Heart left ventricle (tissue), 16 donors: ENCODE measurements at places on chromosomes 6 and 20. TPM values are rescaled to one million over a fixed set of nuclear protein-coding genes. Genes with fewer than 3 reads are reported as not detected.

The CARMIL1 gene
- total RNA-seq: 2.4 TPM

The ELOVL4 gene
- 0.19 TPM for total RNA-seq

The ROS1 gene
- total RNA-seq: 0.04 TPM

The LRRN4 gene
- 0.17 TPM for total RNA-seq

GRCh38 chr6:132728616-132729015, 14.8 kb upstream of the VNN1 start:
- H3K4me3 ChIP-seq: no peak overlapping the region
- no peak overlapping the region for H3K27ac ChIP-seq
- no peaks in the 10 kb centered on the region for H3K36me3 ChIP-seq
- no peaks in the 10 kb centered on the region for H3K4me1 ChIP-seq

GRCh38 chr6:141677598-141678211, 455.0 kb upstream of the GJE1 start:
- H3K27me3 ChIP-seq: no peaks in the 10 kb centered on the region
- H3K36me3 ChIP-seq: no peaks in the 10 kb centered on the region
- no peaks in the 10 kb centered on the region for H3K4me1 ChIP-seq

DNA sequence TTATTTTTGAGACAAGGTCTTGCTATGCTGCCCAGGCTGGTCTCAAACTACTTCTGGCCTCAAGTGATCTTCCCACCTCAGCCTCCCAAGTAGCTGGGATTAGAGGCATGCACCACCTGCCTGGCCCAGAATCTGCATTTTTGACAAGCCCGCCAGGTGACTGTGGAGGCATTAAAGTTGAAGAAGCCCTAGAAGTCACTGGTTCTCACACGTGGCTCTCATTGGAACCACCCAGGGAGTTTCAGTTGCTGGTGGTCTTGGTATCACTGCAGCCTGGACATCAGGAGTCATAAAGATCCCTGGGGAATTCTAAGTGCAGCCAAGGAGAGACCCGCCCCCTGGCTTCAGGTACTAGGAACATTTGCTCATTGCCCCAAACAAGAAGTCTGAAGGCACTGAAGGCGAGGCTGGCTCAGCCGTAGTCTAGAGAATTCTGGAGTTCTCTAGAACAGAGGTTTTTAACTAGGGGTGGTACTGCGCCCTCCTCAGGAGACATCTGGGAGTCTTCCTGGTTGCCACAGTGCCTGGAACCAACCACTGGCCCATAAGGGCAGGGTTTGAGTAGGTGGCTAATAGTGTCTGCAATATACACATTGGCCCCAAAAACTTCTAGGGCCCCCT, 182.8 kb downstream of the ZMYND8 start:
- H3K27me3 ChIP-seq: no peaks in the 10 kb centered on the region
- H3K27ac ChIP-seq: no peak overlapping the region
- no peak overlapping the region for H3K4me3 ChIP-seq
- DNase-seq: no peak

DNA sequence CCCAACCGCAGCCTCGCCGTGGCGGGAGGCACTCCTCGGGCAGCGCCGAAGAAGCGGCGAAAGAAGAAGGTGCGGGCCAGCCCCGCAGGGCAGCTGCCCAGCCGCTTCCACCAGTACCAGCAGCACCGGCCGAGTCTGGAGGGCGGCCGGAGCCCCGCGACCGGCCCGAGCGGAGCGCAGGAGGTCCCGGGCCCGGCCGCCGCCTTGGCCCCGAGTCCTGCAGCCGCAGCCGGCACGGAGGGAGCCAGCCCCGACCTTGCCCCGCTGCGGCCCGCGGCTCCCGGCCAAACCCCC, 525 bp downstream of the PNRC1 start:
- peak overlapping the region; percentile 99 for H3K4me3 ChIP-seq
- H3K36me3 ChIP-seq: peaks cover 37% of the 10 kb centered on the region
- H3K27ac ChIP-seq: peak overlapping the region; percentile 100
- H3K4me1 ChIP-seq: peaks cover 41% of the 10 kb centered on the region
- H3K27me3 ChIP-seq: no peaks in the 10 kb centered on the region
- no peak for DNase-seq

GRCh38 chr6:56541030-56541600, 101.6 kb downstream of the DST start:
- DNase-seq: no peak
- peaks cover 28% of the 10 kb centered on the region for H3K4me1 ChIP-seq
- peak overlapping the region; percentile 62 for H3K4me3 ChIP-seq
- H3K27ac ChIP-seq: peak overlapping the region; percentile 86

- no peak overlapping the region for H3K4me3 ChIP-seq
- no peaks in the 10 kb centered on the region for H3K4me1 ChIP-seq
- H3K27me3 ChIP-seq: no peaks in the 10 kb centered on the region
- peak overlapping the region; percentile 87 for H3K27ac ChIP-seq
- no peaks in the 10 kb centered on the region for H3K36me3 ChIP-seq
- no peak for DNase-seq
These were observed 38.4 kb upstream of the ARHGAP18 start for GRCh38 chr6:129748212-129748900.
